ENCODE measurements at places on chromosomes 6 and 20. TPM values are rescaled to one million over a fixed set of nuclear protein-coding genes. Genes with fewer than 3 reads are reported as not detected.

C4B gene
- polyA plus RNA-seq, result 22.3 TPM

DNA sequence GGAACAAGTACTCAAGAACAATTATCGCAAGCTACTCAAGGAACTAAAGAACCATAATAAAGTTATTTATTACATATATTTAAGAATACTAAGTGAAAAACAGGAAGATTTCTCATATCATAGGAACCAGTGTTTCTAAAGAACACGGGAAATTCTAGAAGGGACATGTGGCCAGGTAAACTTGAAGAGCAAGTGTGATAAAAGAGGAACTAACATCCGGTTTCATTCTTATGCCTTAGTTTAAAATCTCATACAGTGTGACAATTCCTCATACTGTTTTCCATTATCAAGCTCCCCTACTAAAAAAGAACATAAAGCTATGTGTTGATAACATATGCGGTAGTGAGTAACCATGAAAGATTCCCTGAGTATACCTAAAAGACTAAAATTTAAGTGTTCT is 163.5 kb upstream of the SHLD1 start:
- no peak for DNase-seq

GRCh38 chr6:122042380-122042779 is 357.1 kb upstream of the HSF2 start:
- DNase-seq, result no peak

DNA sequence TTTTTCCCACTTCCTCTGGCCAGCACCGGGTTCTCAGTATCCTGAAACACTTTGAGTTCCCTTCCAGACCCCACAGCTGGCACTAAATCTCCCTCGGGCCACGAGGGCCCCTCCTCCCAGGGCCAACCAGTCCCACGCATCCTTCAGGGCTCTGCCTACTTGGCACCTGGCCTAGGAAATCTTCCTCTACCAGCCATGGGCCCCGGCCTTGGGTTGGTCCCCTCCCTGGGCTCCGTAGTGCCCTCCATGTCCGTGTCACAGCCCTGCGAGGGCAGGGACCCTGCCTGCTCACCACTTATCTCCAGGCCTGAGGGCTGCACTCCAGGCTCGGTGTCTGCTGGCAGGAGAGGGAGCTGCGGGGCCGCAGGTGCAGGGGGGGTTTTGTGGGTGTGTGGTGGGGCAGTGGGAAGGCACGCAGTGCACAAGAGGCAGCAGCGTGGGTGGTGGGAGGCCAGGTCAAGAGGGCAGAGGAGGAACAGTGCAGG is 48.8 kb upstream of the CDH22 start:
- DNase-seq, result no peak

Measured in left kidney (tissue), 8 donors.